GM10248 (cell line): ENCODE measurements at places on chromosomes 16 and 17.

GRCh38 chr16:50284131-50284911, 18.0 kb downstream of the ADCY7 start:
- DNase-seq, result no peak

DNA sequence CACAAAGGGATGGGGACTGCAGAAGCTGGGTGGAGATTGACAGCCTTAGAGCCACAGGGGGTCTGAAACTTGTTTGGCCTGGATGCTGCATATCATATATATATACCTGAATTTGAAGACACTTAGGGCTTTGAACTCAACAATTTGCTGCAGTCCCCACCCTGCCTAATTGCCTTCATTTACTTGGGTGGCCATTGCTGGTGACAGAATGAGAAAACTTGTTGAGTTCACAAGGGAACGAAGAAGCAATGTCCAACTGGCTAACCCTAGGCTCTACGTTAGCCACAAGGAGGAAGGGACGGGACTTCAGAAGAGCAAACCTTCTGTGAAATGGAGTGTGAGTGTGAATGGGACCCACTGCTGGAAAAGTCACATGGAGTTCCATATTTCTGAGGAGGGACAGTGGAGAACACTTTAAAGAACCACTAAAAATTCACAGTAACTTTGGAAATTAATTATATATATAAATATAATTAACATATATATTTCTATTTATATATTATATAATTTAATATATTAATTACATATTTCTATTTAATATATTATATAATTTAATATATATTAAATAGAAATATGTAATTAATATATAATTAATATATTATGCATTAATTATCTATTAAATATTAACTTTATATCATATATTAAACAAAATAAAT, 215.3 kb upstream of the SOX9 start:
- DNase-seq, result no peak

DNA sequence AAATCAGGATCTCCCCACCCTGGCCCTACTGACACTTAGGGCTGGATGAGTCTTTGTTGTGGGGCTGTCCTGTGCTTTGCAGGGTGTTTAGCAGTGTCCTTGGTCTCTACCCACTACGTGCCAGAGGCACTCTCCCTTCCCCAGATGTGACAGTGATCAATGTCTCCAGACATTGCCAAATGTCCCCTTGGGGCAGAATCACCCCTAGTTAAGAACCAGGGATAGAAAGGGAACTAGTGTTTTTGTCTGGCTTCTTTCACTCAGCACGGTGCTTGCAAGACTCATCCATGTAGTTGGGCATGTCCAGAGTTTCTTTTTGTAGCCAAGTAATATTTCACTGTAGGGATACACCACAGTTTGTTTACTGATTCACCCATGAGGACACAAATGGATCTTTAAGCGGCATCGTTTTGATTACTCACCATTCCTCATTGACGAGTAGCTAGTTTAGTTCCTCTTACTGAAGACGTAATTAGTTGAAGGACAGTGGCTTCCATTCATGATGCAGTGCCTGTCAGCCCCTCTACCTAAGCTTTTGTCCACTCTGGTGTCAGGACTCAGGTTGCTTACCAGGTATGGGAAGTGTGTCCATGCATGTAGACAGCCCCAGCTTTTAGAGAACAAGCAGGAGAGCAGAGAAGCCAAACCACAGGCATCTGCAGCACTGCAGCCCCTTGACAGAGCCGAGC, 26.0 kb upstream of the ITGB4 start:
- no peak for DNase-seq

GRCh38 chr17:30429155-30429554, 48.1 kb upstream of the GOSR1 start:
- no peak for DNase-seq
